ENCODE measurements at places on chromosomes 5 and 9.
A peak's percentile ranks its signal among the peaks of the same experiment; 100 is the strongest.

- no peak for DNase-seq
These were observed 59.1 kb downstream of the HMHB1 start for GRCh38 chr5:143870871-143871632.

- no peak for DNase-seq
These were observed 179.1 kb upstream of the RASEF start for GRCh38 chr9:83242066-83242465.

- no peak for DNase-seq
These were observed 169.2 kb downstream of the C9orf50 start for GRCh38 chr9:129451669-129452068.

GRCh38 chr9:122812736-122813135, 12.8 kb downstream of the OR1K1 start:
- no peak for DNase-seq

DNA sequence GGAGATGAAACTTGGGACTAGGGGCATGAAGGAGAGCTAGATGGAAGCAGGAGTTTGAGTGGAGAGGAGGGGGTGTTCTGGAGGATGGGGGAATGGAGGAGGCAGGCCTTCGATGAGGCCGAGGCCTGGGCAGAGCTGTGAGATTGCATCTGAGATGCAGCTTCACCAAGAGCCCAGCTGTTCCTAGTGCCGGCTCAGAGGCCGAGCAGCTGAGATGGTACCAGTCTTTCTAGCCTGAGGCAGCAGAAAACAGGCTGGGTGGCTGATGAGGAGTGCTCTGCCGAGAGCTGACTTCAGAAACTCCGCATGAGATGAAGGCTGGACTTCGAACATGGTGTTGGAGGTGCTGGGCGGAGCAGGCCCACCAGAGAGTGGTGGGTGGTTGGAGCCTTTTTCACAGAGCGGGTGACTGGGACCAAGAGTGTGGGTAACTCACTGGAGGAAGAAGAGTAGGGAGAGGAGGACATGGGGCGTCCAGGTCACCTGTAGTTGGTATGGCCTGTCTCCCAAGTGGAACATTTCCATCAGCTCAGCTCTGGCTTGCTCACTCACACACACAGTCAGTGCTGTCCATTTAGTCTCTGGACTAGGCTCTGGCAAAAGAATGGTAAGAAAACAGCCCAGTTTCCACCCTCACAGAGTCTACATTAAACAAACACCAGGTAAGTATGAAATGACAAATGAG, 54.7 kb downstream of the TMOD1 start:
- no peak for DNase-seq

- DNase-seq: no peak
These were observed 10.6 kb upstream of the F2RL1 start for GRCh38 chr5:76808141-76808691.

- DNase-seq: no peak
These were observed 108.5 kb downstream of the MEGF10 start for GRCh38 chr5:127399068-127399467.

DNA sequence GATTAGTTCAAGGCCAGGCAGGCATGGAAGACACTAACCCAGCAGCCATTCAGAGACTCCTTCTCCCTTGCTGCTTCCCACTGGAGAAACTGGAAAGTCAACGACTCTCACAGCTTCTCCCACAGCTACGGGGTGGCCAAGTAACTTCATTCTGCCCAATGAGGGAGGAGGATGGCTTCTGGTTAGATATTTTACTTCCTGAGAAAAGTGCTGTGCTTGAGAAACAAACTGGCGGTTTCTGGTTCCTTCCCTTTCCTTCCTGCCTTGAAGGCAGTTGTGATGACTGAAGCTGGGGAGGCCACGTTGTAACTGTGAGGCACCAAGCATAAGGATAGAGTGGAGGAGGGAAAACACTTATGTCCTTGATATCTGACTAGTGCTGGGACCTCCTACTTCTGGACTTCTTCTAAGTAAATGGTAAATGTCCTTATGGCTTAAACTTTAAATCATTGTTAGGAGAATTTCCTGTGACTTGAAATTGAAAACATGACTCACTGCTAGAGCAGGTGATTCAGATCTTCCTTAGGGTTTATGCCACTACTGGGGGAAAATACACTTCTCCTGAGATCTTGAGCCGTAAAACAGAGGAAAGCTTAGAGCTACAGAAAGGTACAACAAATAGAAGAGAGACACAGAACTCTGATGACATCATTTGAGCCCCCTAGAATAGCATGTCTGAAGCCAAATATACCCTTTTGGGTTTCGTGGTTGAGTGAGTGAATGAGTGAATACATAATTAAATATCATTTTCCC, 3.1 kb upstream of the GNPDA1 start:
- no peak for DNase-seq

DNA sequence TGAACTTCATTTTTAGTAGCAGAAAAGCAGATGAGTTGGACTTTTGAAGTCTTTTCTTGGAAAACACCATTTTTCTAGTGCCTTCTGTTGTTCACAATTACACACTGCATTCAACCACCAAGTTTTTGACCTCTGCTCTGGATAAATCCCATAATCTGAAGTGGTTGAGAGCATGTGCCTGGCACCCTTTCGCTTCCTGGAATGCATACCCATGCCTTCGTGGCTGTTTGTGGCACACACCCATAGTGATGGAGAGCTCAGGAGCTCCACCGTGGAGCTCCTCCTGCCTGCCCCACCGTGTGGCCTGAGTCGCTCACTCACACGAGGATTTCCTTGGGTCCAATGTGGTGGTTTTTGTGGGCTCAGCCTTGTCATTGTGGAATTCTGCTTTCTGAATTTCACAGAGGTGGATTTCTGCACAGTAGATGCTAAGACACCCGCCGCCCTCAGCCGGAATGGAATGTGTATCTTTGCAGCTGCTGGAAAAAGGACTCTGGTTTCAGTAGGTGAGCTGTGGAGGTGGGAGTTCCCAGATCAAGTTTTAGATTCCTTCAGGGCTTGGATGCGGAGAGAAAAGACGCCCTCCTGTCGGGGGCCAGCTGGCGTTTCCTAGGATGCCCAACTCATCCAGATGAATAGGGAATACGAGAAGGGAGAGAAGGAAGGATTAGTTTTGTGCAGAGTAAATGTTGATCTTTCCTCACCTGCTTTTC, 500.4 kb downstream of the IRX1 start:
- DNase-seq: peak; percentile 22

DNA sequence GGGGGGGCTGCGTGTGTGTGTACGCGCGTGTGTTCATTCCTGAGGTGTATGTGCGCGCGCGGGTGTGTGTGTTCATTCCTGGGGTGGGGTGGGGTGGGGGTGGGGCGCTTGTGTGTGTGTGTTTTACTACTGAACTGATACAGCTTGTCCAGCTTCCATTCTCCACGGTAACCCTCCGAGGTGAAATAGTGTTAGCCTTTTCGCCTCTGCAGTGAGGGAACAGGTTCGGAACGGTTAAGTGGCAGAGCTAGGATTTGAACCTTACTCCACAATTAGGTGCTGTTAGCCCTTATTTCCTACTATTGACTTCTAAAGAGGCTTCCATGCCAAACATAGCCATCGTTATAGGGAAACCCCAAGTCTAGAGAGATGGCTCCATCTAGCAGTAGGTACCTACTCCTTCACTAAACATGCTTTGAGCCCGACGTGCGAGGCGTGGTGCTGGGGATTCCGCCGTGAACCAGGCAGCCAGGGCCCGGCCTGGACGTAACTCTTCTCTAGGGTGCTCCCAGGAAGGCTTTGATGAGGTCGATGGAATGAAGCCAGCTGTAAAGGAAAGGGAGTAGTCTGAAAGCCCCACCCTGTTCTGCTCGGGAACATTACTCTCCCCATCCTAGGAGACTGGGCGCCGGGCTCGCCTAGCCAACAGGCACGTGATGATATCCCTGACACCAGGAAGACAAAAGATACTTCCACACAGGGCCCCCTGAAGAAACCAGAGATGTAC, 782 bp upstream of the SKP1 start:
- DNase-seq: no peak

- no peak for DNase-seq
These were observed 890.4 kb downstream of the EFNA5 start for GRCh38 chr5:106780355-106780754.

DNA sequence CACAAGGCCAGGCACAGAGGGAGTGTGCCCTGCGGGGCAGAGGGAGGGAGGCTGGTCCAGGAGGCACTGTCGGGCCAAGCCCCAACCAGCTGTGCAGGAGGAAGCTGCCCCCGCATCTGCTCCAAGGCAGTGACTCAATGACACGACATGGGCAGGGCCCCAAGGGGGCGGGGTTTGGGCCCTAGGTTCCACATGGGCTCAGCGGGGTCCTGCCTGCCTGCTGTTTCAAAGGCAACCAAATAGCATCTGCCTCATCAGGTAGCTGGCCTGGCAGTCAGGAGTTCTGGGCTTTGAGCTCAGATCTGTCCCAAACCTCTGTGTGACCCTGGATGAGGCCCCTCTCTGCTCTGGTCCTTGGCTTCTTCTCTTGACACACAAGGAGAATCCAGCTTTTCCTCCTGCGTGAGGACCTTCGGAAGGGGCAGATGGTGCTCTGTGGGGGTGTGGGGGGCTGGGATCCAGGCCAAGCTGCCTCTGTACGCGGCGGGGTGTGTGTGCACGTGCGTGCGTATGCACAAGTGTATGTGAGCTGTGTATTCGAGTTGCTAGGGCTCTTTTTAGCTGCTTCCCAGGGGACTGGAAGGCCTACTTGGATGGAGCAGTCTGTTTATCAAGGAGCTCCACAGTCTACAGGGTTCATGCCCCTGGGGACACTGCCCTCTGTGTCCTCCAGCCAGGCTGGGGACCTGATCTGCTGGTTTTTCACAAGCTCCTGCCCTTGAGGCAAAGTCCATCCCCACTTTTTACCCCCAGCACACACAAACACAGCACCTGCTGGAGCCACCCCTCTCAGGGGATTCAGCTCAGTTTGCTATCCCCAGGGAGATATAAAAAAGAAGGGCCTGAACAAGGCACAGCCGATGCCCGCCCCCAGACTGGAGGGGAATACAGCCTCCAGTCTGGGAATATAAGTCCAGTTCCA, 138.9 kb downstream of the RGS3 start:
- DNase-seq: no peak

GRCh38 chr5:141475625-141476131, at the start of gene PCDHGC3:
PCDHGC3 (plus strand) TSS chr5:141475966; CDS start chr5:141476117, 151 bp downstream.
- peak; percentile 88 for DNase-seq

- no peak for DNase-seq
These were observed 58.7 kb upstream of the PAPPA start for GRCh38 chr9:116094846-116095245.

GRCh38 chr9:99103901-99104458, 933 bp upstream of the TGFBR1 start:
- no peak for DNase-seq

DNA sequence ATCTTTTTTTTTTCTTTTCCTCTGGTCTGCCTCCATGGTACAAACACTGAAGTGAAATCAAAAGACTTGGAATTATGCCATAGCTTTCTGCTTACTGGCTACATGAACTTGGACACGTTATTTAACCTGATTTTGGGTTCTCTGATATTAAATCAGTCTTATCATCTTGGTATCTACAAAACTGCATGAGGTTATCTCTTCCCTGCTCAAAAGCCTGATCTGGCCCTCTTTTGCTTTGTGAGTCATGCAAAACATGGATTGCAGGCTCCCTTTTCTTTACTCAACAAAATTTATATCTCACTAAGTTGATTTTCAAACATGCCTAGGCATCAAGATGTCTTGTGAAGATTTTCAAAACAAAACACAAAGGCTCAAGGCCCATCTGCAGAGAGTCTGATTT, 45.9 kb upstream of the FST start:
- DNase-seq: no peak

DNA sequence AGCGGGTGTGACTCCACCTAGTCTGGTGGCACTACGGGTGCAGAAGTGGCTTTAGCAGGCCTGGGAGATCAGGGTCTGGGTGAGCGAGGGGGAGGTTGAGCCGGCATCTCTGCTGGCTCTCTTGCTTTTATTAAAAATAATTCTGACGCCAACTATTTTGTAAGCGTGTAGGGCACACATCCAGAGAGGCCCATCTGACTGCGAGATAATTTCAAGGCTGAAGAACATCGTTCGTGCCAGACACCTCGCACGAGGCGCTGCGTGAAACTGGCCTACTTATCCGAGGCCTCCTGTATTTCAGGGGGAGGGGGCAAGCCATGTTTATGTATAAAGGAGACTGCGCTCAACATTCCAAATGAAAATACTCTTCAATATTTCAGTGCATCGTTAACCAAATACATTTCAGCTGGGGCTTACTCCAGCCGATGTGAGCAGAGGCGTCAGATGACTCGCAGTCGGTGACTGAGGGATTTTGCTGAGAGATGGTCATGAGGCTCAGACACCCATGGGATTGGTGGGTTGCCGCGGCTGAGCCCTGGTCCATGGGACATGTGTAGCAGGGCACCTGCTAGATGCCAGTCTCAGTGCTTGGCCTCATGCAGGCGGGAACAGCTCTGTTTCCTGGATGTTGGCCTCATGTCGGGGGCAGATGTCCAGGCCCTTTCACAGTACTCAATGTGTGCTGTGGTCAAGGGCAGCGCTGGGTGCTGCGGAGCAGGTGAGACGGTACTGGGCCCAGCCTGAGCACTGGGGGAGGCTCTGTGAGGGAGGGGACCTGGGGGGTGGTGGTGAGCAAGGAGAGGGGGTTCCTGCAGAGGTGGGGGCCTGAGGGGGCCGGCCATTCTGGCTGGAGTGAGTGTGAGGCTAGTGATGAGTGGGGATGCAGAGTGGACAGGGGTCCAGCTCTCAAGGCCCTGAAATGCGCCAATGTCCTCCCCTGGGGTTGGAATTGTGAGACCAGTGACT, 201.5 kb downstream of the DAB2IP start:
- no peak for DNase-seq

- no peak for DNase-seq
These were observed 240.8 kb upstream of the ZNF462 start for GRCh38 chr9:106622164-106622487.

- DNase-seq: no peak
These were observed 423 bp upstream of the ABCA2 start for GRCh38 chr9:137028263-137029057.

GRCh38 chr5:35478856-35479682, 138.6 kb upstream of the SPEF2 start:
- no peak for DNase-seq

GRCh38 chr5:6319116-6319515, 59.2 kb downstream of the MED10 start:
- no peak for DNase-seq

- no peak for DNase-seq
These were observed 5.9 kb downstream of the MED22 start for GRCh38 chr9:133342069-133342406.

- peak; percentile 36 for DNase-seq
These were observed 180.2 kb downstream of the ADCY2 start for GRCh38 chr5:7576023-7576715.

DNA sequence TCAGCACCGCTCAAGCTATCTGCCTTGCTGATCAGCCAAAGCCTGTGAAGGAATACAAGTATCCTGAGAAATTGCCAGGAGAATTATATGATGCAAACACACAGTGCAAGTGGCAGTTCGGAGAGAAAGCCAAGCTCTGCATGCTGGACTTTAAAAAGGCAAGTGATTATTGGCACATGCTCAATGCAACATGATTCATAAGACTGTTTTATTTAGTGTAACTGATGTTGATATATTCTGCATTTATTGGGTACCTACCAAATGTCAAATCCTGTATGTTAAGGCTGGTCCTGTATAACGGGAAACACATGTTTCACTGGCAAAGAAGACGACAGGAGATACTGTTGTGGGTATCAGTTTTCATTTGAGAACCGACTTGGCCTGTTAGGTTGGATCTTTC, 69.0 kb downstream of the ADAMTS16 start:
- no peak for DNase-seq

- DNase-seq: no peak
These were observed 475.3 kb upstream of the TRPC7 start for GRCh38 chr5:136840601-136841000.

- DNase-seq: no peak
These were observed 98.5 kb downstream of the SYK start for GRCh38 chr9:90900130-90900529.

GRCh38 chr5:128574041-128574440, 36.0 kb upstream of the FBN2 start:
- DNase-seq: no peak

GRCh38 chr9:1454211-1454610, 404.1 kb downstream of the DMRT2 start:
- DNase-seq: no peak
